ENCODE measurements at places on chromosomes 1 and 21.

- DNase-seq, result no peak
Observed at GRCh38 chr1:67171978-67172377, 5.7 kb downstream of the IL23R start.

DNA sequence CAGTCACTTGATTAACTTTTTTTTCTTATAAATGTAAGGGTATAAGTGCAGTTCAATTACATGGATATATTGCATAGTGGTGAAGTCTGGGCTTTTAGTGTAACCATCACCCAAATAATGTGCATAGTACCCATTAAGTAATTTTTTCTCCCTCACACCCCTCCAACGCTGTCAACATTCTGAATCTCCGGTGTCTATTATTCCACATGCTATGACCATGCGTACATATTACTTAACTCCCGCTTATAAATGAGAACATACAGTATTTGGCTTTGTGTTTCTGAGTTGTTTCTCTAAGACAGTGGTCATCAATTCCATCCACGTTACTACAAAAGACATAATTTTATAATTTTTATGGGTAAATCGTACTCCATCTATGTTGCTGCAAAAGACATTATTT lies 1191.1 kb downstream of the NCAM2 start:
- no peak for DNase-seq

- DNase-seq, result no peak
Observed at GRCh38 chr1:236304682-236305081, 22.9 kb upstream of the ERO1B start.

DNA sequence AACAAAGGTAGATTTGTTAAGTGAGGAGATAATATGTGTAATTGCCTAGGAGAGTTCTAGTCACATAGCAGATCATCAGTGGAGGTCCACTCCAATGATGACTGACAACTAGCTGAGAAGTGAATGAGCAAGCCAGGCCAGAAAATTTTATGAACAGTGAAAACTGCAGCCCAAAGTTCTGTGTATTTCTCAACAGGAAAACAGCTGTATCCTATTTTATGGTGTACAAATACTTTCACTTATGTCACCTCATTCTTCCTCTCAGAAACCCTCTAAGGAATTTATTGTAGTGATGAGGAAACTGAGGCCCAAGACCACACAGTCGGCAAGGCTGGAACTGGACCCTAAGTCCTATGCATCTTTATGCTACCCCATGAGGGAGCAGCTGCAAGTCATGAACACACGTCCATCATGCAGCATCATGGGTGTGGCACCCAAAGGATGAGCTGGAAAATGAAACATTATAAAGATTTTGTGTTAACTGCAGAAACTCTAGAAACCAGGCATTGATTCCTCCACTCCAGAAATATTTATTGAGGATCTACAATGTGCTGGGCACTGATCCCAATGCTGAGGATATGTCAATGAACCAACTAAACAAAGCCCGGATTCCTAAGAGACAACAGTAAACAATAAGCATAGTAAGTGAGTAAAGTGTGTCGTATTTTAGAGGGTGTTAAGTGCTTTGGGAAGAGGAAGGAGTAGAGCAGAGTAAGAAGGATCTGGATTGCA lies 99.5 kb upstream of the DUSP10 start:
- DNase-seq, result no peak

DNA sequence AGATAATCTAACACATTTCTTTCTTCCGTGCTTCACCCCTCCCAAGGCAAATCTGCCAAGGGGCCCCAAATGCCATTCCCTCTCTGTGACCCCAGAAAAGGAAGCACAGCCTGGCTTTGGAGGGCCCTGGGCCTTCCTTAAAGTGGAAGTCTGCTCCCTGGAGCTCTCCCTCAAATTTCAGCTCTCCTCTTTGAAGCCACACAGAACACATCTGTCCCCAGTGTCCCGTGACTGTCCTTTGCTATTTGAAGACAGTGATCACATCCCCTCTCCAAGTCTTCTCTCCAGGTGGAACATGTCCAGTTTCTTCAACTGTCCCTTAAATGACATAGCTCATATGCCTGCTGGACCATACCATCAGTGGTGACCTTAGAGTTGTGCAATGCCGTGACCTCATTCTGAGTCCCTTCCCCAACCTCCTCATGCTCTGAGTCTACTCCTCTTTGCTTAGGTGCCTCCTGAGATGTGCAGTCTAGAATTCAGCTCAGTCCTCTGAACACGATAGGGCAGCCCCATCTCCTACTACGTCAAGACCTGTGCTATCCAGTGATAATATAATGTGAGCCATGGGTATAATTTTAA lies 18.4 kb upstream of the FOXO6 start:
- no peak for DNase-seq

- no peak for DNase-seq
Observed at GRCh38 chr1:153945131-153945794, 1.3 kb downstream of the DENND4B start.

DNA sequence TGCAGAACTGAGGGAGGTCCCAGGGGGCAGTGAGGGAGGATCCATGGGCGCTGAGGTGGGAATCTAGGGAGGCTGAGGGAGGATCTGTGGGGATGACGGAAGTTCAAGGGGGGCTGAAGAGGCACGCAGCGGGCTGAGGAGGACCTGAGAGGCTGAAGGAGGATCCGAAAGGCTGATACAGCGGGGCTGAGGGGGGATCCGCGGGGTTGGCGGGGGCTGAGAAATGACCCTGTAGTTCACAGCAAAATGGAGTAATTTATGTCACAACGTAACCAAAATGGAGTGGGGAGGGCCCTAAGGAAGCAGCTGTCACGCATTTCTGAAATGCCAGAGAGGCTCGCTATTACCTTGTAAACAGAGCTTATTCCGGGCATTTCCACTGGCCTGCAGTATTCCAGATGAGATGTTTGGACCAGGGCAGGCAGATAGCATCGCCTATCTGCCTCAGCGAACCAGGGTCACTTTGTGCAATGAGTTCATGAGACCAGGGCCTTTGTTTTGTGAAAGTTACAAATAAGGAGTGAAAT lies 926 bp upstream of the MRPL55 start:
- no peak for DNase-seq

- no peak for DNase-seq
Observed at GRCh38 chr1:178774263-178774662, 49.2 kb downstream of the RALGPS2 start.

DNA sequence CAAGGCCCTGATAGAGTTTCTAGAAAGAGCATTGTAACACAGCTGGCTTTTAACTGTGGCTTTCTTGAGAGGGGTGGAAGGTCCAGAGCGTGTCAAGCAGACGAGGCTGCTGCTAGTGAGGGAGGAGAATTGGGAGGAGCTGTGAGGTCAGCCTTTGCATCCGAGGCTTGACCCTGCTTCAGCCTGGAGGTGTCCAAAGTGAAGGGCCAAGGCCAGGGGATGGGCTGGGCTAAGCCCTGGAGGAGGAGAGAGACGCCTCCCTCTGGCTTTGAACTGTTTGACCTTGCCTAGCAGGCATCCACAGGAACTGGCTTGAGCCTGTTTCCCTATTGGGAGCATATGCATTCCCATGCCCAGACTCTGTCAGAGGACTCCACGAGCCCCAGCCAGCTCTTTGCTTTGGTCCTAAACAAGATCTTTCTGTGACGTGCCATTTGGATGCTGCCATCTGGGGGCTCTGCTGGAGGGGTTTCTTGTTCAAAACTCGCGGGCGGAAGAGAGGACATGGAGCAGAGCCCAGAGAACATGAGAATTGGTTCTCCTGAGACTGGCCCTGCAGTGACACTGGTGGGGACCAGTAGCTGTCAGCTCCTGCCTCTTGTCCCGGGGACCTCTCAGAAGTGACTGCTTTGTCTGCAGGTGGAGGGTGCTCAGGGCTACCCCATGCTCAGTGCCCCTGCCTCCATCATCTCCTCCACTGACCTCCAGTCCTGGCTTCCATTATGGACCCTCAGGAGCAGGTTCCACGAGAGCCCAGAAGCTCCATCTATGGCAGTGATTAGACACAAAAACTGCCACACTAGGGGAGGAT lies 5.5 kb downstream of the ACTRT2 start:
- no peak for DNase-seq

- no peak for DNase-seq
Observed at GRCh38 chr1:214233856-214234634, 46.9 kb upstream of the SMYD2 start.

GRCh38 chr1:1216770-1217620 lies 3.0 kb upstream of the TNFRSF4 start:
- DNase-seq, result no peak

DNA sequence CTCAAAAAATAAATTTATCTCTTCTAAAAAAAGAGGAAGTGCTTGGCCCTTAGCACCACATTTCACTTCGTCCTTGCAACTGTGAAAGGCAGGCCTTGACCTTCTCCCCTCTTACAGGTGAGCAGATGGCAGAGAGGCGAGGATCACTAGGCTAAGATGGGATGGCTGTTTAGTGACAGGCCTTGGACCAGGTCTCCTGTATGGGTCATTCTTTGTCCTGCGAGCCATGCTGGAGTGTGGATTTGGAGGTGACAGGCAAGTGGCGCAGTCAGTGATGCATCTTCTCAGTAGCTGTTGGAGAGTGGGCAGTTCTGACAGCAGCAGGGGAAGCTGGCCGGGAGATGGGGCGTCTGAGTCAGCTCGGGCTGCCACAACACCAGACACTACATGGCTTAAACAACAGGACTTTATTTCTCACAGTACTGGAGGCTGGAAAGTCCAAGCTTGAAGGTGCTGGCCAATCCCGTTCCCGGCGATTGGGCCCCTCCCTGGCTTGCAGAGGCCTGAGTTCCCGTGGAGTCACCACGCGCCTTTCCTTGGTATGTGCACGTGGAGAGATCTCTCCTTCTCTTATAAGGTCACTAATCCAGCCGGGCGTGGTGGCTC lies 16.5 kb downstream of the SLC27A3 start:
- peak; percentile 57 for DNase-seq

DNA sequence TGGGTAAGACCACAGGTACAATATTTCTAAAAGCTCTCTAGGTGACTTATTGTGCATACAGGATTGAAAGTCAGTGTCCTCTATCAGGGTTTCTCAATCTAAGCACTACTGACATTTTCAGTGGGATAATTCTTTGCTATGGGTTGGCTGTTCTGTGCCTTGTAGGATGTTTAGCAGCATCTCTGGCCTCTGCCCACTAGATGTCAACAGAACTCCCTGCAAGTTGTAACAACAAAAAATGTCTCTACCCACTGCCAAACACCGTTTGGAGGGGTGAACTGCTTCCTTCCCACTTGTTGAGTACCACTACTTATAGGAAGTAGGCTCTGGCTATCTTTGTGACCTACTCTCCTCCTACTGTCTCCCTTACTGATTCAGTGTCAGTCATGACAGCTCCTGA lies 90.1 kb upstream of the ZRANB2 start:
- DNase-seq, result no peak

DNA sequence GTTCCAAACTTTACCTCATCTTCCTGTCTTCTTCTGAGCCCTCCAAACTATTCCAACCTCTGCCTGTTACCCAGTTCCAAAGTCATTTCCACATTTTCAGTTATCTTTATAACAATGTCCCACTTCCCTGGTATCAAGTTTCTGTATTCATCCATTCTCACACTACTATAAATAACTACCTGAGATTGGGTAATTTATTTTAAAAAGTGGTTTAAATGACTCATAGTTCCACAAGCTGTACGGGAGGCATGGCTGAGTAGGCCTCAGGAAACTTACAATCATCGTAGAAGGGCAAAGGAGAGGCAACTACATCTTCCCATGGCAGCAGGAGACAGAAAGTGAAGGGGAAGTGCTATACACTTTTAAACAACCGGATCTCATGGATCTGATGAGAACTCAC lies 428.5 kb upstream of the RGS18 start:
- DNase-seq, result no peak

GRCh38 chr1:5959087-5959486 lies 33.1 kb downstream of the NPHP4 start:
- no peak for DNase-seq

DNA sequence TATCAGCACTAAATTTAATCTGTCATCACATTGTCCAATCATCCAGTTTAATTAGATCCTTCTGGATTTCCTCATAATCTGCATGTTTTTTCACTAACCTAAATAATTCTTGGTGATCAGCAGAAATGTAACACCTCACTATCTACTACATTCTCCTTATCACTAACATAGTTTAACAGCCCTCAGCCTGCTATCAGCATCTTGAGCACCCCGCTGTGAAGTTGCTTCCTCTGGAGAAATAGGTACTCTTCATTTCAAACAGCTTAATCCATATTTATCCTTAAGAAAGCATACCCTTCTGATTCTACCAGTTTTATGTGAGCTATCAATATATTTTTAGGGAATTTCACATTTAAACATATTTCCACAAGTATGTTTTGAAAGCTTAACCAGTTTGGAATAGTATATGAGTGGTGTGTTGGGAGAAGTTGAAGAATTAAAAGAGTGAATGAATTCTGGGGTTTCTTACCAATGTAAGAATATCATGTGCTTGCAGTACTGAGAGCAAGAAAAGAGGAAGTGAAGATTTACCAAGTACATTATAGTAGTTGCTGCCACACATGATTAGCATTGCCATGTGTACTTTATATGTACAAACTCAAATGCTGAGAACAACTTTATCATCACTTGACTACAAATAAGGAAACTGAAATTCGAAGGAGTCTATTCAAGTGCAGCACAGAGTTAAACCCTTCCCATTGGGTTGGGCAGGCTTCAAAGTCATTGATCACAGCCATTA lies 771.1 kb upstream of the ADGRL4 start:
- DNase-seq, result no peak

DNA sequence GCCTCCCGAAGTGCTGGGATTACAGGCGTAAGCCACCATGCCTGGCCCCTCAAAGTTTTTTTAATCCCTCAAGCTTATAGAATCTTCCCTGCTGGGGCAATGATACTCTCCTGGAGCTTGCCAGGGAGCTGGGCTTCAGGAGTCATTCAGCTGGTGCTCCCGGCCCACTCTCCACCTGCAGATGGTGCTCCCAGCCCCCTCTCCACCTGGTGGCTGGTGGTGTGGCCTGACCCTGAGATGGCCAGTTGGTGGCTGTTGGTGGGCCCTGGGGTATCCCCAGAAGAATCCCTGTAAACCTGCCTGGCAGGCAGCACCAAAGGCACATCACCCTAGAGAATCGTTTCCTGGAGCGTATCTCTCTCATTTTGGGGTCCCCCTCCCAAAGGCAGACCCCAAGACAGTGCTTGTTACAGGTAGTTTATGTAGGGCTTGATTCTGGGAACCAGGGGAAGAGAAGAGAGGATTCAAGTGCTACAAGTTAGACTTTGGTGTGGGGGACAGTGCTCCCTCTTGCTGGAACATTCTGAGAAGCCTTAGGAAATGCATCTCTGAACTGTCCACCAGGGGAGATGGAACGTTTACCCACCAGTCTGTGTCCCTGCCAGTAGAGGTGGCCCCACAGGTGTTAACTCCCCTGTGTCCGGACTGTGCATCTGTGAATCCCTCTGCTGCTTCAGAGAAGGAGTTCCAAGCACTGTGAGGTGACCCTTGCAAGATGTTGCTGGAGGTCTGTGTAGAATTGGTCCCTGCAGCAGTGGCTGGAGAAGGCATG lies 29.1 kb upstream of the ACTL8 start:
- peak; percentile 53 for DNase-seq

- peak; percentile 74 for DNase-seq
Observed at GRCh38 chr1:234214129-234214910, 158.9 kb upstream of the COA6 start.

- no peak for DNase-seq
Observed at GRCh38 chr21:22250355-22250754, 1252.1 kb downstream of the NCAM2 start.

DNA sequence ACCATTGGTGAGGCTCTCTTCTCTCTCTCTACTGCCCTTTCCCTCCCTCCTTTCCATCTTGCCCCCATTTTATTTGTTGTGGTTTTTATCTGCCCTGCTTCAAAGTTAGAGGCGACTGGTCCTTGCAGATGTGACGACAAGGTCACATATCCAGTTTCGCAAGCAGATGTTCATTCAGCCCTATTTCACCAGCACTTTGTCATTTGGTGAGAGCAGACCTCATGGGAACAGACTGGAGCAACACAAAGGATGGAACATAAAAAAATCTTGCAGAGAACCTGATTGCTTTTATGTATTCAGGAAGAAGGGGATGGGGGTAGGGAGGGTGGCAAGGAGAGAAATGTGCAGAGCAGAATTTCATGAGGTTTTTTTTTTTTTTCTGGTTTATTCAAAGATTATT lies 84.3 kb downstream of the ELAVL4 start:
- no peak for DNase-seq
